ENCODE measurements at places on chromosomes 6 and 20.
A peak's percentile ranks its signal among the peaks of the same experiment; 100 is the strongest.

GRCh38 chr20:20060234-20060998 lies 8.1 kb downstream of the CFAP61 start:
- no peak for DNase-seq

- no peak for DNase-seq
Measured at GRCh38 chr6:7252390-7252789, 60.6 kb downstream of the SSR1 start.

DNA sequence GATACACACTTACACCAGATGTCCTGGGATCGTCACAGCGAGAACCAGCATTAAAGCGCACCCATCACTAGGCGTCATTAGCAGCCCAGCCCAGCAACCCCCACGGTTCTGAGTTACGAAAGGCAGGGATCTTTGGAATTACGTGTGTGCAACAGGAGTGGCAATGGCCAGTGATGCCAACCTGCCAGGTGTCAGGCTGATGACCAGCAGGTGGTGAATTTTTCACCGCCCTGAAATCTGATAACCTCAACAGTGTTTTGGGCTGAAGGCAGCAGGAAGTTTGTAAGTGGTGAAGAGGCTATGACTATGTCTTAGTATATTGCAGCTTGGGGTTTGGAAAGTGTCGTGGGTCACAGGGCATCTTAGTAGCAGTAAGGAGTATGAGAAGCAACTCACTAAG lies 166.1 kb downstream of the TMEM242 start:
- no peak for DNase-seq

GRCh38 chr20:17859002-17859615 lies 109.5 kb downstream of the SNX5 start:
- DNase-seq, result no peak

GRCh38 chr6:160004419-160005175 lies 35.7 kb downstream of the IGF2R start:
- no peak for DNase-seq

GRCh38 chr6:119020597-119021561 lies 57.6 kb downstream of the FAM184A start:
- no peak for DNase-seq

GRCh38 chr6:6131492-6132109 lies 124.9 kb upstream of the NRN1 start:
- DNase-seq, result no peak

- DNase-seq, result no peak
Measured at GRCh38 chr6:154865291-154865690, 129.8 kb upstream of the TIAM2 start.

DNA sequence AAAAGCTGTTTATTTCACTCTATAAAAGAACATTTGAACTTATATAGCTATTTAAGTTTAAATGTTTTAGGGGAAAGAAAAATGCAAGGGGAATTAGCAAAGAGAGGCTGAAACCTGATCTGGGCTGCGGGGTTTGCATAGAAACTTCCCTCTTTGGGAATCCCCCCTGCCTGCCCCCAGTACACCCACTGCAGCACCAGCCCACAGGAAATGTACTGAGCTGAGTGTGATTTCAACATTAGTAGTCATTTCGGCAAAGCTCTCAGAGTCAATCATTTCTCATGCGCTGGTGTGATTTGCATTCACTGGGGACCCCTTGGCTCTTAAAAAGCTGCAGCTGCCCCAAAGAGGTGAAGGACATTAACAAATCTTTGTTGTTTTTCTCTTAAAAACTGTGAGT lies 859.4 kb downstream of the MAFB start:
- no peak for DNase-seq

GRCh38 chr20:6295867-6296256 lies 173.0 kb upstream of the FERMT1 start:
- DNase-seq, result no peak

DNA sequence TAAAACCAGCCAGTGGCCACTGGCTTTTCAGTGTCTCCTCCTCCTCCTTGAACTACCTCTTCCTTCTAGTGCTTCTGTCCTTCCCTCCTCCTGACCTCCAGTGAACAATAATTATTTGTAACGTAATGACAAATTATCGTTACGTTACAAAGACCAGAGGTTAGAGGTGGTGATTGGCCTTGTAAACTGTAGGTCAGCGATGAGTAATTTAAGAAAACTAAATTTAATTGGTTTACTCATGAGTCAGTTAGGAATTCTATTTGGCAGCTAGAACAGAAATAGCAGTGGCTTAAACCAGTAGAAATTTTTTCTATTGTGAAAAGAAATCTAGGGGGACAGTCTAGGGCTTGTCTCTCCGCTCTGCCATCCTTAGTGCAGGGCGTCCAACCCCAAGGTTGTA lies 38.8 kb downstream of the PPARD start:
- DNase-seq, result no peak

DNA sequence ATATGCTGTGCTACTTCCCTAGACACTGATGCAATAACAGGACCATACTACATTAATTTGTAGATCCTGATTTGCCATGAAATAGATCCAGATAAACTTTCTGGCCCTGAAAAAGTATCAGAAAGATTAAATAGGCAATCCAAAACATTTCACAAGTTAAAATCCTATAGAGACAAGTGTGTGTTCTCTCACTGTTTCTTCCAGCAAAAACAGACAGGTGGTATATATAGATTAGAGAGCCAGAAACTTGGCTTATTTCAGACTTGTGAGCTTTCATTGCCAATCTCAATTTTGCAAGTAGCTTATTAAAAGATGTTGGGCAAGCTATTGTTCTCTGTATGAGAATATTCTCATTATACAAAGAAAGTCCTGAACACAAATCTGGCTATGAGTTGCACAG lies 289.1 kb upstream of the MANEA start:
- no peak for DNase-seq

- no peak for DNase-seq
Measured at GRCh38 chr6:1901556-1901955, 291.8 kb downstream of the FOXC1 start.

- no peak for DNase-seq
Measured at GRCh38 chr20:53925651-53926401, 144.6 kb downstream of the BCAS1 start.

GRCh38 chr20:34420146-34420545 lies 57.1 kb downstream of the ITCH start:
- DNase-seq, result no peak

- DNase-seq, result peak; percentile 49
Measured at GRCh38 chr6:106574741-106575458, 54.4 kb downstream of the RTN4IP1 start.

DNA sequence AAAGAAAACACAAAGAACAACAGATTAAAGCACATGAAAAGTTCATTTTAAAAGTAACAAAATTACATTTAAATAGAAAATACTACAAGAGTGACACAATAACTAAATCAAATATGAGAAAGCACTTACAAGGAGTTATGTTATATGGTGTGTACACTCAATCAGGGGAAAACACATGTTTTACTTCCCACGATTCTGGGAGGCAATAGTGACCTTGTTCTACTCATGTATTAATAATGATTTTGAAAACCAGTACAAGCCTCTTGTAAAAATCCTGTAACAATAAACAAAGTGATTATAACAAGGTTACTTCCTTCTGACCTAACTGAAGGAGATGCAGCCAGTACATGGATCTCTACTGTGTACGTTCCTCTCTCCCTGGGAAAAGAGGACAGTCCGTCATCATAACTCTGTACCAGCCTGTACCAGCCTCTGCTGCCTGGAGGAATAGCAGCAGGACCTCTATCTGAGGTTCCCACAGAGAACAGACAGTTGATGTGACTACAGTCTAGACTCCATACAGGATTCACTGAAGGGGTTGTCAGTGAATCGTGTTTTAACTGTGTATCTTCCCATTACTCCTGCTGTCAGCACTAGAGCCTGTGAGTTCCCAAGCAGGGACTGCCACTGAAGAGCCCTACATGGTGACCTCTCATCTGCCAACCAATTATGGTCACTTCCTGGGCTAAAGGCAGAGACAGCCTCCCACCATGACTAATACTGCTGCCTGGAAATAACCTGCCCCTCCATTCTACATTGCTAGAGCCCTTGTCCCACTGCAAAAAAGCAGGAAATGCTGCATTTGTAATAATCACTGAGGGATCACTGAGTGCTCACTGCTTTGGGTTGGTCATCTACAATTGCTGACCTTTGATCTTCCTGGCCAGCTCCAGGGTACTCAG lies 149.7 kb downstream of the KIF16B start:
- DNase-seq, result no peak

GRCh38 chr20:37584238-37584807 lies 56.6 kb upstream of the BLCAP start:
- no peak for DNase-seq

- DNase-seq, result no peak
Measured at GRCh38 chr6:78243519-78243918, 590.7 kb downstream of the MEI4 start.

GRCh38 chr6:38805127-38805655 lies 90.1 kb downstream of the DNAH8 start:
- no peak for DNase-seq

- no peak for DNase-seq
Measured at GRCh38 chr20:50093240-50093639, 19.7 kb downstream of the UBE2V1 start.

GRCh38 chr6:63899550-63899949 lies 263.9 kb downstream of the PHF3 start:
- no peak for DNase-seq

GRCh38 chr6:12422848-12423247 lies 132.7 kb downstream of the EDN1 start:
- DNase-seq, result no peak

- no peak for DNase-seq
Measured at GRCh38 chr6:141265756-141266623, 866.7 kb upstream of the GJE1 start.

DNA sequence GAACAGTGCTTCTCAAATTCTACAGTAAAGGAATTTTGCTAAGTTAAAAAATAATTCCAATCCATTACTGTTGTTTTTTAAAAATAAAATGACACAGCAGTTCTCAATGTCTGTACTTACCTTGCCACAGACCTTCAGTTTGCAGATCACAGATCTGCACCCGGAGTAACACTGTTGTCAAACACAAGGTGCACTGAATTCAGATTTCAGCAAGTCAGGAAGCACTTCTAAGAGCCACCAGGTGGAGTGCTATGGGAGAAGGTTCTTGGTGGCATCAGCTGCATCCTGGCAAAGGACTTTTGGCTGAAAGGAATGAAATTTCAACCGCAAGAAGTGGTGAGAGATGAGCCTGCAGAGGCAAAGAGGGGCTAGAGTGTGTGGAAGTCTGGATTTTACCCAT lies 17.4 kb downstream of the RSPH4A start:
- no peak for DNase-seq

DNA sequence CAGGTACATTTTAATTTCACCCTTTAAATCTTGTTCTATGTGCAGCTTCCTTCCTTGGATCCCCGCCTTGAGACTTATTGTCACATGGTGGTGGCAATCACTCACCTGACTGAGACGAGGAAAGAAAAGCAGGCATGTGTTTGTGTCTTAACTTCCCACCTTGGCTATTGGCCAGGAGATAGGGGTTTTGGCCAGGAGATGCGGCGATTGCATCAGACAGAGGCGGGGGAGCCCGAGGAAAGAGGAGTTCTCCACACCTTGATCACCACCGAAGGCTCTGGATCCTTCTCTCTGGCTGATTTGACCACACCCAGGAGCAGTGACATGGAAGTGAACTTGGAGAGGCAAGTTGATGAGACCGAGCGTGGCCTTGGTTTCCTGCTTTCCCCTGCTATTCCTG lies 49.7 kb upstream of the EYA2 start:
- no peak for DNase-seq

DNA sequence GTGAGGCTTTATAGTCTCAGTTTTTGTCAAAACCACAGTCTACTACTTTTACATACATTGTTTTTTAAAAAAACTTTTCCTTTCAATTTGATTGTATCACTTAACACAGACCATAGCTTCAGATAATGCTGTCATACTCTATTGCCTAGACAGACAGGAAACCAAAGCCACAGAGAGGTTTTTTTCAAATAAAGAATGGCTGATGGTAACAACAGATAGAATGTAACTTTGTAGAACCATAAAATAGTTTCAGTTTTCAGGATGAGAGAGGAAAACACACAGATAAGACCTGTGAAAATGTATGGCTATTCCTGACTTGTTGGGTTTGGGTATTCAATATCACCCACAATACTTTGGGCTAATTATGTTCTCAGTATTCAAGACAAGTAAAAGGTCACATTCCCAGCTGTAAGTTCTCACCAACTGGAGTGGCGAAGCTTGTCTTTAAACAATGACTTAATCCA lies 94.0 kb downstream of the ADGRG6 start:
- no peak for DNase-seq

DNA sequence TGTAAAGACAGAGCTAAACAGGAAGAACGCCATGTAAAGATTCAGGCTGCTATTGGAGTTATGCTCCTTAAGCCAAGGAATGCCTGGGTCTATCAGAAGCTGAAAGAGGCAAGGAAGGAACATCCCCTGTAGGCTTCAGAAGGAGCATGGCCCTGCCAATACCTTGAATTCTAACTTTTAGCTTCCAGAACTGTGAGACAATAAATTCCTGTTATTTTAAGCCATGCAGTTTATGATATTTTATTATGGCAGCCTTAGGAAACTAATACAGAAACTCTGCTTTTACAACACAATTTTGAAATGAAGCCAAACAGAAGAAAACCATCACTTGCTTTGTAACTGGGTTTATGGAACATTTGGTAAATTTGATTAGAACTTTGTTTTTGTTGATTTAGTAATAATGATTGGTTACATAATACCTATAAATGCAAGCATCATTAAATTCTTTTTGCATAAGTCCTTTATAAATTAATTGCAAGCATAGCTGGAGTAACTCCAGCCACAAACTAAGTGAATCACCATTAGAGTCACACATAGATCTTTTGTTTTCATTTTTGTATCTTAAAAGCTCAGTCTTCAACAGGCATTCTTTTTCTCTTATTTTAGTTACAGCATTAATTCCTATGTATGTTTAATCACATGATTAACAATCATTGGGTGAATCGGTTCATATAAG lies 33.5 kb upstream of the TSPYL1 start:
- no peak for DNase-seq

- DNase-seq, result no peak
Measured at GRCh38 chr6:169977434-169978265, 226.2 kb downstream of the ERMARD start.

DNA sequence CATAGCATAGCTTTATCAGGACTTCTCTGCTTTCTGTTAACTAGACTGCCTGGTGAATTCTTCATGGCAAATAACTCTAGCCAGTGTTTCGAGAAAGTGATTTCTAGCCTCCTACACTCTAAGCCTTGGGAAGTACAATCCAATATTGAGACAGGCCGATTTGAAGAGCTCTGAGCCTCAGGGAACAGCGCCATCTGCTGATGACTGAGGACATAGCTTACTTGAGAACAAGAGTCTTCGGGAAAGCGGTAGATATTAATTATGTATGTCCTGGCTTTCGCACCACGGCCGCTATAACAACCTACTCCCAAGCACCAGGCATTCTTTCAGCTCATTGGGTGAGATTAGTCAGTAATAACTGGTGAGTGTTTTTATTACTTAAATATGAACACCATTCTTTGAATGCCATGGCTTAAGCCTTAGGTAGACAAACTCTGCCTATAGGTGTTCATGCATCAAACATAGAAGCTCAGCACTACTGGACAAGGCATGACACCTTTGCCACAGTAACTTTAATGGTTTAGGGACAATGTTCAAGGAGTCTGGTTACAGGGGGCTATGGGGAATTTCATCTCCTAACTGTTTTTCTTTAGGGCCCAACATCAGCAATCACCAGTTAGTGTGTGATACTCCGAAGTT lies 518.6 kb downstream of the BMP2 start:
- DNase-seq, result peak; percentile 2

GRCh38 chr6:113073611-113074191 lies 726.6 kb downstream of the RFPL4B start:
- no peak for DNase-seq

- no peak for DNase-seq
Measured at GRCh38 chr20:60116128-60116909, 158.1 kb downstream of the CDH26 start.

GRCh38 chr6:112466373-112467151 lies 119.4 kb downstream of the RFPL4B start:
- DNase-seq, result no peak

- DNase-seq, result no peak
Measured at GRCh38 chr20:54620611-54621010, 145.2 kb downstream of the DOK5 start.
